ENCODE measurements at places on chromosomes 3 and 15.

GRCh38 chr15:29289173-29289572 is 19.6 kb upstream of the NSMCE3 start:
- no peak for DNase-seq

- no peak for DNase-seq
These were observed 311.4 kb downstream of the TBC1D5 start for GRCh38 chr3:17431004-17431403.

GRCh38 chr3:134803051-134803505 is 8.0 kb downstream of the EPHB1 start:
- DNase-seq = no peak

DNA sequence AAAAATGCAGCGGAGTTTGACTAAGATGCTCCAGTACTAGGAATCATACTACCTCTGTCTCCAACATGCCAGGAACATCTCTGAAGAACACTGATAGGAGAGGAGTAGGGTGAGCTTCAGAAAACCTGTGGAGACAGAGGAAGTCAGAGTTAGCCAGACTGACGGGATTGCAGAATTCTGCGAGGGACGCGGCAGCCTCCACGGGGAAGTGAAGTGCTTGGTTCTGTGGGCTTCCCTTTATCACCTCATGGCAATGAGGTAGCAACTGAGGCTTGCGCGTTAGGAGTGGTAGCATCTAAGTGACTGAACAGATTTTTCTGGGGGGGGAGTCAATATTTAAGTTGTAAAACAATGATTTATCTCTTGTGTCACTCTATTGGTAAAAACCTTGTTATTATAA is 226.3 kb downstream of the MCTP2 start:
- DNase-seq = no peak

- DNase-seq = no peak
These were observed 223.3 kb upstream of the ARHGEF26 start for GRCh38 chr3:153897842-153898241.

DNA sequence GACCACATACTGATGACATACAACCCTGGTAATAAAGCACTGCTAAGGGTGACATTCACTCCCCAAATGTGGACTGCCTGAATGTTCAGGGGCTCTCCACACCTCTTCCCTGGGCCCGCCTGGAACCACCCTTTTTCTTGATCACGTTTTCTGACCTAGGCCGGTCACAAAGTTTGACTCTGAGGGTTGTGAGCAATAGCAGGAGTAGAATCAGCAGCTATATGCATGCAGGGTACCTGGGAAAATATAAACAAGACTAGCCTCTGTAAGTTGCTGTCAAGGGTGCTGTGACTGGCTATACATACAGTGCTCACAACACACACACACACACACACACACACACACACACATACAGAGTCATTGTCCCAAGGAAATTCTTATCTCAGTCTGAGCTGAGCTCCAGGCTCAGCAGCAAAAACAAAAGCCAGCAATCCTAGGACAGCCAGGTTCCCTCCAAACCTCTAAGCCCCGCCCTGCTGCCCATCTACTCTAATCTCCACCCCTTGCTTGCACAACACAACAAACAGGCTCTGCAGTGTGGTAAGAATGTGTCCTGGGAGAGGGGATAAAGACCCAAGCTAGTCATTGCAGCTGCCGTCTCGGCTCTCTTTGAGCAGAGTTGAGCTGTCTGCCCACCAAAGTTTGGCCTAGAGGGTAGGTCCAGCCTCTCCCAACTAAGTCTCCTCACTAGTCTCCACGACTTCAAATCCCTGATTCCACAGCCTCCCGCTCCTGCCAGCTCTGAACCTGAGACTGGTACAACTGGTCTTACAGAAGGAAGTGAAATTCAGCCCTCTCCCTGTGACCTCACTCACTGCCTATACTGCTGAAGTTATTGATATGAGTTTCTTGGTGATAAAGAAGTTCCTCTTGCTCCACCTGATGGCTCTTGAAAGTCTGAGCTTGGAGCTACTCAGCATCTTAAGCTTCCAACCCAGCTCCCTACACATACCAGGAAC is 2.2 kb downstream of the BMF start:
- no peak for DNase-seq

- DNase-seq = no peak
These were observed 125.4 kb downstream of the MEGF11 start for GRCh38 chr15:66128116-66128680.

DNA sequence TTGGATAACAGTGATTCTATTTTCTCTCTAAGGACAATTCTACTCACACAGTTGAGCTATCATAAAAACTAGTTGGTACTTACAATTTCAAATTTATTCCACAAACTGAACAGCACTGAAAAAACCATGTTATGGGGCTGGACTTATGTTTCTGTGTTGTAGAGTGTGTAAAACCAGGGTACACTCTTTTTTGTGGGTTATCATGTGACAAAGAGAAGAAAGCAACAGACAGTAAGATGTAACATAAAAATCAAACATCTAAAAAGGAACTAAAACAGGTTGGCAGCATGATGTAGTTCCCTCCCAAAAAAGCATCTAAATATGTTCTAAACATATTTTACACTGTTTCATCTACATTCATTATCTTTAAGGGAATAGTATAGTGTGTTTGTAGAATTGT is 757.9 kb downstream of the ROBO1 start:
- DNase-seq = no peak

- no peak for DNase-seq
These were observed 41.6 kb downstream of the FBXL2 start for GRCh38 chr3:33318710-33319380.

GRCh38 chr15:56128081-56128480 is 115.6 kb downstream of the RFX7 start:
- DNase-seq = no peak

GRCh38 chr3:38634111-38634510 is 15.4 kb downstream of the SCN5A start:
- DNase-seq = no peak

GRCh38 chr3:32584660-32585059 is 14.0 kb upstream of the DYNC1LI1 start:
- DNase-seq = no peak

- no peak for DNase-seq
These were observed 60.8 kb upstream of the ZBTB38 start for GRCh38 chr3:141307351-141308059.
